Activated CD4-positive, alpha-beta T cell treated with anti-CD3 and anti-CD28 coated beads, Interleukin-2, amount 10 ng/mL, durations not matched to agents 24 days and 14 days (primary cell): ENCODE measurements at places on chromosomes 12 and 14. TPM values are rescaled to one million over a fixed set of nuclear protein-coding genes. Genes with fewer than 3 reads are reported as not detected.

- DNase-seq = no peak
These were observed 14.9 kb downstream of the HCAR2 start for GRCh38 chr12:122688291-122688690.

DNA sequence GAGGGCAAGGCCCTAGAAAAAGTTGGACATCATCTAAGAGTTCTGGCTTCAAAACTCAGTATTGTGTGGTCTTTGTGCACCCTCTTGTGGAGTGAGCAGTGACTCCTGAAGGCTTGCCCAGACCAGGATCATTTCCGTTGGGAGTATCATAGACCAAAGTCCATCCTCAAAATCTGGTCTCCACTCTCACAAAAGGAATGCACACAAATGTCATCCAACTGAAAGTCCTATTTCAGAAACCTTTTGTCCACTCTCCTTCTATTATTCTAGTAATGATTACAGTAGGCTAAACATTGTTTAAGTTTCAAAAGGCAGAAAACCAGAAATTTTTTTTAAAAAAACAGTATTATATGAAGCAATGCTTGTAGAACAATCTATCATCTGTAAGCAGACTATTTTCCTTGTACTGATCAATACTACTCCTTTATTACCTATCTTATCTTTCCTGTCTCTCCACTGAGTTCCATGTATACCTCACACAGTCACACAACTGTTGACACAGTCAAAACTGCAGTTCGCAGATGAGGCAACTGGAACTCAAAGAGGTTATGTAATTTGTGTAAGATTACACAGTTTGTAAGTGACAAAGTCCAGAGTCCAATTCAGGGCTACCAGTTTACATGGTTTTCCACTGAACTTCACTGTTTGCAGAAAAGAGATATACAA is 41.4 kb downstream of the COX16 start:
- DNase-seq = no peak

- DNase-seq = no peak
These were observed 255.6 kb downstream of the ERC1 start for GRCh38 chr12:1246637-1247036.

The FKBP3 gene
- 62.4 and 65.4 TPM in 2 replicates for total RNA-seq

GRCh38 chr12:131466932-131467331 is 244.0 kb upstream of the SFSWAP start:
- no peak for DNase-seq

- no peak for DNase-seq
These were observed 119.7 kb upstream of the PDE3A start for GRCh38 chr12:20248646-20249045.

The ATG14 gene
- total RNA-seq = 4.9 and 5.8 TPM in 2 replicates

The HOXC13 gene
- not detected in 2 replicates for total RNA-seq

DNA sequence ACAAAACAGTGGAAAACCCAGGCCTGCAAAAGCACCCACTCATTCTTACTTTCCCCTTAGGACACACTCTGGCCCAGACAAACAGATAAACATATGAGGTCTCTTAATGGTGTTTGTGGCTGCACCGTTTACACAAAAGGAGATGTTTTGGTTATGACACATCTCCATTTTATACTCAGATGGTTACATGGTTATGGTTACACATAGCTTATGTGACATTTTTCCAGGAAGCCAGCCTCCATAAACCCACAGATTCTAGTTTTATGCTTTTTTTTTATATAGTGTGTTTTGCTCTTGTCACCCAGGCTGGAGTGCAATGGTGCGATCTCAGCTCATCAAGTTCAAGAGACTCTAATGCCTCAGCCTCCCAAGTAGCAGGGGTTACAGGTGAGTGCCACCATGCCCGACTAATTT is 3.5 kb upstream of the KLRD1 start:
- DNase-seq = peak; percentile 69

DNA sequence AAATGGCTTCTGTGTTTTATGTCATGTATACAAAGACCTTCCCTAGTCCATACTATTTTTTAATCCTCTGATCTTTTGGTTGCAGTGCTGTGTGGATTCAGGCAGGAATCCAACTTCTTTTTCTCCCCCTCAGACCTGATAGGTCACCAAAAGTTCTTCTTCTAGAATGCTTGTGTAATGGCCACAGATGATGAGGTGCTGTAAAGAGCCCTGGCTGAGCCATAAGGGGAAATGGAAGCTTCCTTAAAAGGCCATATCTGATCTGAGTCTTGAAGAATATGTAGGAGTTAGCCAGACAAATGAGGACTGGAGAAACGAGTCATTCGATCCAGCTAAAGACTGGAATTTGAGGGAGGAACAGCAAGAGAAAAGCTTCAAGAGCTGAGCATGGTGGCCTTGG is 353.9 kb downstream of the PCNX1 start:
- DNase-seq = no peak
